ENCODE measurements at places on chromosomes 3 and 15.
A peak's percentile ranks its signal among the peaks of the same experiment; 100 is the strongest.

DNA sequence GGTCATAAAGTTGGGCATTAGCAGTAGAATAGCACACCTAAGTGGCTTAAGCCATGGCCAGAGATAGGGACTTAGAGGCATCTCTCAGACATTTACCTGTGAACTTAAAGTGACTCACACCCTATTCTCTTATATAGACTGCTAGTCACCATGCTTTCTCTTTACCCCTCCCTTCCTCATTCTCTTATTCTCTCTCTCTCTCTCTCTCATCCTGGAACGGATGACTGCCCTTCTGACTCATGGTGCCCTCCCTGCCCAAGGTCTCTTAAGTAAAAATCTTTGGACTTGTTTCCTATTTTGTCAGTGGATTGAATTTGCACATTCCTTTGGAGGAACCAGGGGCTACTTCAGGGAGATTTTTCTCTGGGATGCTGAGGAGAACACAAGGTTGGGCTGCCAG is 58.8 kb downstream of the NPAP1 start:
- DNase-seq, result no peak

- no peak for DNase-seq
Observed at GRCh38 chr3:124158168-124158881, 166.4 kb upstream of the ROPN1 start.

- no peak for DNase-seq
Observed at GRCh38 chr15:63363292-63363691, 18.4 kb downstream of the CA12 start.

DNA sequence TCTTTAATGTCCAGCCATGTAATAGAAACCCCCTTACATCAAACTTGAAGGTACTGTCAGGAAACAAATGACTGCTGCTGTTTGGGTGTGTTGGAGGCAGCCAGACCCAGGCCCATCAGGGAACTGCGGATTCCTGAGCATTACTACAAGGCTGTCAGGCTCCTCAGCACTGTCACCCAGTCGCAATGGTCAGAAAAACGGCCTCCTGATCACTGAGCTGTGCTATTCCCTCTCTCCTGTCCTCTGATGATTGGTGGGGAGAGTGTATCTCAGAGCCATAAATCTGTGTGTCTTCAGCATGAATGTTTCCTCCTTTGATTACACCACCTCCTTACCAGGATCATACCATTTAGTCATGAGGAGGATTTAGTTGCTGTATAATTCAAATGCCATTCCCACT is 135.2 kb upstream of the GADL1 start:
- peak; percentile 43 for DNase-seq

- DNase-seq, result no peak
Observed at GRCh38 chr3:30084971-30085403, 521.4 kb upstream of the TGFBR2 start.

GRCh38 chr3:194197981-194198695 is 62.2 kb downstream of the HES1 start:
- DNase-seq, result no peak

DNA sequence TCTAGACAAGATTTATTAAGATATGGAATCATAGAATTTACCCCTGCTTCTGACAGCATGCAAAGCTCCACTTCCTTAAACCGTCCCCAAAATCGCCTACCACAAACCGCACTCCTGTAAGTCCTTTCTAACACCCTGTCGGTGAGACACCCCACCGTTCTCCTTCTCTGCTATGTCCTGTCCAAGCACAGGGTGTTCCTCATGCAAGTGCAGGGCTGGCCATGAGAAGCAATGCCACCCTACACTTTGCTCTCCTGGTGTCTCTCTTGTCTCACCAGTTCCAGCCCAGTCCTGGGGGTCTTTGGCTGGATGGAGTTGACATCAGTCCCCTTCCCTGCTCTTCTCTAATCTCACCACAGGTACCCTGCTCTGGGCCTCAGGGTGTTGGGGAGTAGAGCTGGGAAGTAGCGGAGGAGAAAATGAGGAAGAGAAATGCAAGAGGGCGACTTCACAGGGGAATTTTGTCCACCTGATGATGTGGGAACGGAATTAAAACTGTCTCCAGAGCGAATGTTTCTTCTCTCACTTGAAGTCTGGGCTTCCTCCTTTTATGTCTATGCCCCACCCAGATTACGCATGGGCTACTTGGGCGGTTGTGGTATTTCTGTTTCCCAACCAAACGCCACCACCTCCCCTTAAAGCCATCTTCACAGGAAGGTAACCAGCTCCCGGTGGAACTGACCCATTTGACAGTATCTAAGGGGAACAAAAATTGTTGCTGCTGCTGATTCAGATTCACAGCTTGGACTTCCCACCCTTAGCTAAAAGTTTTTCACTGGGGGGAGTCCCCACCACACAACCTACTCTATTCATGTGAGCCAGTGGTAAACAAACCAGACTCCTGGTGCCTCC is 49.9 kb downstream of the CASR start:
- no peak for DNase-seq

GRCh38 chr3:29949131-29949530 is 657.3 kb upstream of the TGFBR2 start:
- DNase-seq, result no peak

GRCh38 chr3:113717818-113718217 is 21.4 kb upstream of the USF3 start:
- no peak for DNase-seq

DNA sequence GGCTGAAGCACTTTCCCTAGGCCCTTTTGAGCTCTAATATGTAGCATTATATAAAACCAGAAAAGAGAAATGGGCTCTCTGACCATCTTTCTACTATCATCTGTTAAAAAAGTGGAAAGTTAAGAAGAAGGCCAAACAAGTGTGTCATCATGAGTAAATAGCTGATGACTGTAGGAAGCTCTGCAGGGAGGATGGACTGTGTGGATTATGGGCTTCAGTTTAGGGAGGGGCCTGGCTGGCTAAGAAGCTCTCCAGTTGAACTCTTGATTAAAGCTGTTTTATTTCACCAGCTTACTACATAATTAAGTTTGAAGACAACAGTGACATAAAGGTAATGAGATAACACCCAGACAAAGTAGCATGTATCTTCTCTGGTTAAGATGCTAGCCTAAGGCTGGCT is 30.6 kb downstream of the INTS14 start:
- peak; percentile 19 for DNase-seq

GRCh38 chr15:78182336-78182700 is 33.2 kb downstream of the IDH3A start:
- DNase-seq, result no peak

DNA sequence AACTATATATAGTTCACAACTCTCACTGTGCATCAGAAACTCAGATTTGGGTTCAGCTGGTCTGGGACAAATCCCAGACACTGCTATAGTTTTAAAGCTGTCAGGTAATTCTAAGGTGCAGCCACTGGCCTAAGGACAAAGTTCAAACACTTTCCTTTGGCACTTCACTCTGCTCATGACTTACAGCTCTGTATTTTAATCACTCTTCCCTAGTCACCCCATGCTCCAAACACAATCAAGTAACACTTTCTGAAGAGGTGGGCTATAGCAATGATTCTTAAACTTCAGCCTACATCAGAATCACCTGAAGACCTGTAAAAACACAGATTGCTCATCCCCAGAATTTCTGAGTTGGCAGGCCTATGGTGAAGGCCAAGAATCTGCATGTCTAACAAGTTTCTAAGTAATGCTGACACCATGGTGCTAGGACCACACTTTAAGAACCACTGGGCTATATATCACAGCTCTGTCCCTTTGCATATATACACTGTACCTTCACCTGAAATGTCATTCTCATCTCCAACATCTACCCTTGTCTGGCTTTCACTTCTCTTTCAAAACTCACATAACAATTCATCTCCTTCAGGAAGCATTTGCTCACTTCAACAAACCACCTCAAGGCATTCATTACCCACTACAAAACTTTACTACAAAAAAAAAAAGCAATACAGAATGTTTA is 21.4 kb downstream of the STAG1 start:
- DNase-seq, result no peak

DNA sequence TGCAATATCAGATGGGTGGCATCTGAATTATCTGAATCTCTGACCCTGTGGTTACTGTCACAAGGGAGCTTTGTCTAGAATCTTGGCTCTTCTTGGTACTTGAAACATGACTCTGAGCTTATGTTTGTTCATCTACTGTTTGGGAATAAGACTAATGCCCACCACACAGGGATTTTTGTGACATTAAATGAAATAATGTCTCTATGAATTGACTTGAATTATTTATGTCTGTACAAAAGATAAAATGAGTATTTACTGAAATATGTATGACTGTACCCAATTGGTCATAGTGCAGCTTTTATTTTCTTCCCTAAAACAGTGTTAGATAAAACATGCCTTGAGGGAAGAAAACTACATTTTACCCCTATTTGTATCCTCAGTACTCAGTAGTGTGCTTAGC is 87.9 kb upstream of the ZPLD1 start:
- DNase-seq, result no peak

GRCh38 chr3:170513642-170514041 is 72.2 kb downstream of the SLC7A14 start:
- DNase-seq, result no peak

GRCh38 chr3:150887031-150887430 is 18.2 kb downstream of the MINDY4B start:
- no peak for DNase-seq

DNA sequence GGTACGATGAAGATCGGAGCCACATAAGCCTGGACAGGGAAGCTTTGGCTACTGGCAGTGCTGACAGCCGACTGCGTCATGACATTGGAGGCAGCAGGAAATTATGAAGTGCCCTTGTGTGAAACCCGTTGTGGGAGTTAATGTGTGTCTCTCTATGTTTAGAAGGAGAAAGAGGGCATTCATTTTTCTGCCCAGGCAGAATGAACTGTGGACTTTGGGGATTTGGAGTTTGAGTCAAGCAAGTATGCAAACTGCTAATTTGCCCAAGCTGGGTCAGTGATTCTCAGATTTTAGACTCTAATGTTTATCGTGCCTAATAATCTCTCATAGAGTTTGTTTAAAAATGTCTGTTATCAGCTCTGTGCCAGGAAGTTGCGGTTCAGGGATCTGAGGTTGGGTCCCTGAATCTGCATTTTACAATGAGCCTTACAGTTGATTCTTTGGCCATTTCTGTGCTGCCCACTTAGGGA is 5.6 kb downstream of the CTXND1 start:
- DNase-seq, result no peak

DNA sequence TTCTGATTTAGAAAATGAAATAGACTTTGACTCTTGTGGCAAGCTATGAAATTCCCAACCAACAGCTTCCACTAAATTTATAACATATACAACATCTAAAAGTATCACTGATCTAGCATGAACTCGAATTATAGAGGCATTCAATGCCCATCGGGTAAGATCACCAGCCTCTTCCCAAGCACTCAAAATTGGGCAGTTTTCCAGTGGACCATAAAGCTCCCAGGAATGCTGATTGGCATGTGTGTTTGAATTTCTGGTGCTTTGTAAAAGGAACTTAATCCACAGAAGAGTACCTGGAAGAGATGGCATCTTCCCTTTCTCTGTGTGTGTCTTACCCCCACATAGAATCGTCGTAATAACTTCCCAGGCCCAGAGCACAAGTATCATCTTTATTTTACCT is 10.0 kb downstream of the LRTM1 start:
- DNase-seq, result no peak

- no peak for DNase-seq
Observed at GRCh38 chr3:11411956-11412355, 139.8 kb downstream of the ATG7 start.

DNA sequence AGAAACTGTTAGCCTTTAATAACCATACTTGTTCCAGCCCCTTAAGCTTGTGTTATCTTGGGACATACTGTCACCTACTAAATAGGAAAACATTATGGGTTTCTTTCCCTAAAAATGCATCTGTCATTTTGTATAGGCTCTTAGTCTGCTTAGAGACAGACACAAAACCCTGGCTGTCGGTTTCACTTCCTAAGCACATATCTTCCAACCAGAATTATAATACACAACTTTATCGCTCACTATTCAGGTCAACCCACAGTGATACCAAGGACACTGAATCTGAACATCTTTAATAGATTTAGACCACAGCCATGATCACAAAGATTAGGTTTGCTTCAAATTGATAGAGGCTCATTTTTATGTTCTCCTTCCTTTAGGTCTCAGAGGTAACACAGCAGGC is 111.8 kb downstream of the CFAP20DC start:
- no peak for DNase-seq

GRCh38 chr3:134527037-134527436 is 41.2 kb downstream of the CEP63 start:
- DNase-seq, result no peak

GRCh38 chr3:172839679-172840078 is 89.2 kb downstream of the ECT2 start:
- no peak for DNase-seq

DNA sequence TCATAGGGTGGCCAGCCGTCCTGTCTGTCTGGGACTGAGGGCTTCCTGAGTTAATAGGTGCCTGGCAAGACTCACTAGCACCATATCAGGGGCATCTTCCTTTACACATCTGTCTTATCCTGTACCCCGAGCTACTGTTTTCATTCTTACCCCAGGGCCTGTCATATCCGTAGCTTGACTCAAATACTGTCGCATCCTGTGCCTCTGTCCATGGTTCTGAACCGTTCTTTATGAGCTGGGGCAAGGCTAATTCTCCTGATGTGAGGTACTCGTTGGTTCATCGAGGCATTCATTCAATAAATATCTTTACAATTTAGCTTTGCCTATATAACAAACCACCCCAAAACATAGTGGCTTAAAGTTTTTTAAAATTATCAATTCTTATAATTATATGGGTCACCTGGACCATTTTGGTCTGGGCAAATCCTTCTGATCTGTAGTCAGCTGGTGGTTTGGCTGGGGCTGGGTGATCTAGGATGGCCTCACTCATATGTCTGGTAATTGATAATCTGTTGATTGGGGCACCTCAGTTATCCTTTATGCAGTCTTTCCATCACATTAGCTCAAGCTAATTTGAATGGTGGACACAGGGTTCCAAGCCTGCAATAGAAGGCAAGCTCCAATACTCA is 121.2 kb downstream of the TLE3 start:
- DNase-seq, result peak; percentile 20

DNA sequence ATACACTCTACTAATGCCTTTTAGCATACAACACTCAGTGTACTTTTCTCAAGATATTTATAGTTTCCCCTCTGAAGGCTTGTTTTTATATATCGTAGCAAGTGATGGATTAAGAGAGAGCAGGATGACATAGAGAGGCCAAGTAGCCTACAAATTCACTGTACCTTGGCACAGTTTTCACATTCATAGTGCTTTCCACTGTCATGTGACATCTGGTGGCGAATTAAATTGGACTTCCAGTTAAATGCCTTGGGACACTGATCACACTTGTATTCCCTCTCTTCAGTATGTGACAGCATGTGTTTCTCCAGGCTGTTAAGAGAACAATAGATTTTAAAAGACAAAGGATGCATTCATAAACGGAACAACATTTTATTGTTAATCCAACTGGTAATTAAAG is 541.1 kb downstream of the MECOM start:
- DNase-seq, result no peak

DNA sequence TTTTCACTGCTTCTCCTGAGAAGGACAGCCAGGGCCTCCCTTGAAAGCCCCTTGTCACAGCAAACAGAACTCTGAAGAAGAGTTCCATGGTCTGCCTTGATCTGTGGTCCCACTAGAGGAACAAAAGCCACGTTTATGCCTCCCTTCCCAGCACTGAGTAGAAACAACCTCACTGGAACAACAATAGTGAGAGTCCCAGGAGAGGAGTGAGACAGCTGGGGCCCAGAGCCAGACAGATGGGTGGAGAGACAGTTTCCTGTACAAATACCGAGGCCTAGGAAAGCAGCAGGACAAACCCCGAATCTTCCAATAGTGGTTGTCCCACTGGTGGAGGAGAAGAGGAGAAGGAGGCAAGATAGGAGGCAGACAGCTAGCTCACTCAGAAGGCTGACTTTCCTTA is 106.1 kb downstream of the WDR76 start:
- DNase-seq, result no peak

- DNase-seq, result no peak
Observed at GRCh38 chr3:121817753-121818152, 17.1 kb downstream of the IQCB1 start.

GRCh38 chr3:176933704-176934103 is 263.6 kb downstream of the TBL1XR1 start:
- no peak for DNase-seq

All from kidney glomerular epithelial cell (primary cell).